ENCODE measurements at places on chromosomes 12 and 14.

GRCh38 chr14:35220920-35221319, 71.3 kb upstream of the PSMA6 start:
- DNase-seq = no peak

DNA sequence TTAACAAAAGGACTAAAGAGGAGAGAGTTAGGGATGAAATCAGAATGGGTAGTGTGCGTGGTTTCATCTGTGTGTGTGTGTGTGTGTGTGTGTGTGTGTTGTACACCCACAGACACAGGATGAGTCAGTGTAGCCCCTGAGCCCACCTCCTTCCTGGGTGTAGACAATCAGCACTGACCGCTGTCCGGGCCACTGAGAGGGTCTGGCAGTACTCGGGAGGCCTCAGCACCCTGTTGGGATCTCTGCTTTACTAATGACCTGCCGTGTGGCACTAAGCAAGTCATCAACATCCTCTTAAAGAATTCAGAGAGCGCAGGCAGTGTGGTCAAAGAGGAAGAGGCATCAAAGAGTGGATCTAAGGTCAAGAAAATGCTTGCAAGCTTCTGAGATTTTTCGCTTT, 112.6 kb downstream of the PRMT8 start:
- no peak for DNase-seq

DNA sequence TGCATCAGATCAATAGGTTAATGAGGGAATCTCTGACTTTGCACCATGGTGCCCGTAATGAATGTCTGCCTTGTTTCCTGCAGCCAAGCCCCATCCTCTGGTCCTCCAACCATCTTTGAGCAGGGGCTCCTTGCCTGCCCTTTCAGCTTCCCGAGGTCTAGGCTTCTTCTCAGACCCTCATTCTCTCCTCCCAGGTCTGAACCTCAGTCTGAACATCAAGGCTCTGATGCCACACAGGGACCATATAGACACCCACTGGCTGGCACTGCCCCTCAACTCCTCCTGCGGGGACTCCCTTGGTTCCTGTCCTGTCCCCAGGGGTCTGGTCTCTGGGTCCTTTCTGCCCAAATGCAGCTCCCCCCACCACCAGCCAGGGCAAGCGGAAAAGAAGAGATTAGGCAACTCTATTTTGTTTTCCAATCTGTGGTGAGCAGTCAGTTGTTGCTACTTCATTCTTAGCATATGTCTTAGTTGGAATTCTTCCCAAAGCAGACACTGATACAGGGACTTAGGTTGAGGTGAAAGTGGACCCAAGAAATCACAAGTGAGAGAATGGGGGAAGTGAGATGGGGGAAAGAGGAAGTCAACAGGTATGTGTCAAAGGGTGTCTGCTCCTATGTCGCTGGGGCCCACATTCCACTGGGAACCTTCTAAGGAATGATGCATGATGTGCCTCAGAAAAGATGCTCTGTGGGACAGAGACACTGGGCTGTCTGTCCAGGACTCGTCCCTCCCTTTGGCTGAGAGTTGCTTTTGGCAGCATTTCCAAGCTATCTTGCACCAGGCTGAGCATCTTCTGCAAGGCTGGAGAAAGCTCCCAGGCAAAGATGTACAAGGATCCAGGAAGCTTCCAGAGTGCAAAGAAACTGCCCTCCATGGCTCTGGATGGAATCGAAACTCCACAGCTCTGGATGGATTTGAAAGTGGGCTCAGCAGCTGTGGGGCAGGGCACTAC, 1096.5 kb upstream of the TMEM132C start:
- DNase-seq = no peak

GRCh38 chr14:74302152-74302628, 544 bp downstream of the ABCD4 start:
- no peak for DNase-seq

DNA sequence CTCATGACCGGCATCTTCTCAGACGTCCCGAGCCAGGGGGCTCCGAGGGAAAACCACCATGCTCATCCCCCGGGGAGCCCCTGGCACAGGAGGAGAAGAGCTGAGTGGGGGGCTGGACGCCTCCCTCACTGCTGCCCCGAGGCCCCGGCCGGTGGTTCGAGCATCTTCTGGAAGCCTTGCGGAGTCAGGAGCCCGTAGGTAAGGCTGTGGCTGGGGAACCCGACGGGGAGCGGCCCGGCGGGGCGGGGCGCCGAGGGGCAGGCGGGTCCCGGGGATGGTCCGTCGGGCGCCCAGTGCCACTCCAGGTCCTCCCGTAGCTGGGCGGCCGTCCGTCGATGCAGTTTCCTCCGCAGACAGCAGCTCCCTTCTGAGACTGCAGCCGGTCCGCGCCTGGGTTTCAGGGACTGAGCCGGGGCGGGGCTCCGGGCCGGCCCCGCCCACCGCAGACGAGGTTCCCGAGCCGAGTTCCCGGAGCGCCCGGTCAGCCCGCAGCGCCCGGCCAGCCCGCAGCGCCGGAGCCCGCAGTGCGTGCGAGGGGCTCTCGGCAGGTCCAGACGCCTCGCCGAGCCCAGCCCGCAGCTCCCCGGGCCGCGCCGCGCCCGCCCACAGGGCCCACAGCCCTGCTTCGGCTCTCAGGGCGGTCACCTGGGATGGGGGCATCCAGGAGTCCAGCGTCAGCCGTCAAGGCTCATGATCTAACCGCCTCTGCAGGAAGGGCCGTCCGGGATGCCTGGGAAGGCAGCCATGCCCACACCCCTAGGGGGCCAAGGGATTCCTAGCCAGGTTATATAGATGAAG, at the start of gene PGF:
Gene PGF (minus strand): TSS at position 369 of the 798 bp plus-strand sequence. CDS start 355 bp downstream, at position 14.
- DNase-seq = no peak

DNA sequence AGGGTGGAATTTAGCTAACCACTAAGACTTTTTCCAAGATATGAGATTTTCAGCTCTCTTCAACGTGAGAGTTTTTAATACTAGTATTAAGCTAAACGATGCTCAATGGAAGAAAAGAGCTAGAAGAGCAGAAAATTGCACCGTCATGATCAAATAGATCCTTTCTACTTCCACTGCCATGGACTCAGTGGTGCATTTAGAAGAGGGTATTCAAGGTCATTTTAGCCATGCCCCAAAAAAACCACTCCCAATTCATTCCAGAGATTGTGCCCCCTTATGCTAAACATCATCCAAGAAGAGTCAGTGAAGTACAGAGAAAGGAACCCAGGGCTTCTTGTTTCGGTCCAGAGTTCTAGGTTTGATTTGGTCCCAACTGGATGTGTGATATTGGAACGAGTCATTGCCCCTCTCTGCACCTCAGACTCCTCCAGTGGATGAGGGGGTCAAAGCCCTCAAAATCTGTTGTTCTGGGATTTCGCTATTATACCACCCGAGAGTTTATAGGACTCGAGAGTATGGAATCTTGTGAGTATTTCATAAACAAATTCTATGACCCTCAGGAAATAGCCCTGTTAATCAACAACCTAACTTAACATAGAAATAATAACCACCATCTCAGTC, 55.2 kb downstream of the DAD1 start:
- DNase-seq = no peak

DNA sequence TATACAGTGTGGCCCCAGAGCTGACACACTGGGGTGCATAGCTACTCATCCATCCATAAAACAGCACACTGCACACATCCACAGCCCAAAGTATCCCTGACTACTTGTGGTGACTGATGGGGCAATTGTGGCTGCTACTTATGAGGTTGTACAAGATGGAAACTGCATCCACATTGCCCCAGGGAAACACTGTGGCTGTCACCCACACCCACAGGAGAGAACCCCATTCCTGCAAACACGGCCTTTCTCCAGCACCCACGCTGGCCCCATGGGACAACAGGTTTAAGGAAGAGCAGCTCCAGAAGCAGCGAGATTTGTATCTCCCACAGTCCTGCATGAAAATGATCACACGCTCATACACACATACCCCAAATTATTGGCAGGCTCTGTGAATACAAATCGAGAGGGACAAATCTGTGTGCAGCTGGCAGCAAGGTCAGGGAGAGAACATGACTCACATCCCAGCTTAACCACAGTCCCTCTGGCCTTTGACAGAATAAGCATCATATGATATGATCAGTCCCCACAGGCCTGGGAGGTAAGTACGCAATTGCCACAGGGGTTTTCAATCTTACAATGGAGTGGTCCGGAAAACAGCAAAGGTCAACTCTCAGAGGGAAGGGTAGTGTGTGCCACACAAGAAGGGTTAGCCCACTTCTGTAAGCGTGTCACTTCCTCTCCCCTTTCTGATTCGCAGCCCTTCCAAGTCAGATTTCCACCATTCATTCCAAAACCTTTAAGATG, 61.9 kb downstream of the ESR2 start:
- DNase-seq = peak; percentile 69

DNA sequence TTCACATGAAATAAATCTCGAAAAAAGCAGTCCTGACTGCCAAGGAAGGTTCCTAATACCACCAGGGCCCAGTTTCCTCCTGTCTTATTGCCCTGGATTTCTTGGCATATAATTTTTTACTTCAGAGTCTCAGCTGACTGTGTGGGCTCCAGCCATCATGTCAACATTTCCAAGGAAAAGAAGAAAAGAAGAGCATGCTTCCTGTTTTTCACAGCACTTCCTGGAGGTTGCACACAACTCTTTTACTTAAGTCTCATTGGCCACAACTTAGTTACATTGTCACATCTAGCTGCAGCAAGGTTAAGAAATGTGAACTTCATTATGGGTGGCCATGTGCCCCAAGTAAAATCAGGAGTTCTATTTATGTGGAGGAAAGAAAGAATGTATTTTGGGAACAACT, 24.3 kb downstream of the DACT1 start:
- no peak for DNase-seq

DNA sequence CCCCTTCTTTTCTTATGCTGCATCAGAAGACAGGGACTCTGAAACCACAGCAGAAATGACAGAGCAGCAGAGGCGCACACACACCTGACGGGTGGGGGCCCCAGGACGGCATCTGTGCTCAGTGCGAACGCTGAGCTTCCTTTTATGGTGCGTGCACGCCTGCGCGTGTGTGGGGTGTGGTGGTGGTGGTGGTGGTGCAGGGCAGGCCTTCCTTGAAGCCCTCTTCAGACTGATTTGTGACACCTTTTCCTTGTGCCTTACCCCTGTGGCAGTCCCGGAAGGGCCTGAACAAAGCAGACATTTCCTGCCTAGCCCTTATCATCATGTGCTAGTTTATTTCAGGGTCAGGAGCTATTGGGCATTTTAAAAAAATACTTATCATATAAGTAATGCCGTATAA, 75.7 kb downstream of the TSPAN9 start:
- DNase-seq = no peak

- no peak for DNase-seq
Observed at GRCh38 chr12:89041078-89041477, 311.2 kb downstream of the DUSP6 start.

- no peak for DNase-seq
Observed at GRCh38 chr14:26996246-26996645, 398.4 kb upstream of the NOVA1 start.

- DNase-seq = no peak
Observed at GRCh38 chr14:104220215-104221070, 82.1 kb downstream of the KIF26A start.

DNA sequence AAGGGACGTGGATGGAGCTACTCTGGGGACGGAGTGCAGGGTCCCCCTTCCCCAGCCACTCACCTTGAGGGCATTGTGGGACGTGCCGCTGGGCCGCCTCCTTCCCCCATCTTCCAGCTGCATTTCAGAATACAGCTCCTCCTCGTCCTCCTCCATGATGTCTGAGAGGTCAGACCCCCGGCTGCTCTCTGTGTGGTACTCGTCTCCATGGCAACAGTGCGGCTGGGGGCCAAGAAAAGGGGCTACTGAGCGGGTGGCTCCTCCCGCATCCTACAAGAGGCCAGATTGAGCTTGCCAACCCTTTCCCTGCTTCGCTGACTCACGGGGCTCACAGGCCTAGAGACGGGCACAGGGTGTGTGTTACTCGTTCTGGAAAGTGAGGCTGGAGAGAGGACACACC, 90.4 kb downstream of the PIWIL1 start:
- no peak for DNase-seq

DNA sequence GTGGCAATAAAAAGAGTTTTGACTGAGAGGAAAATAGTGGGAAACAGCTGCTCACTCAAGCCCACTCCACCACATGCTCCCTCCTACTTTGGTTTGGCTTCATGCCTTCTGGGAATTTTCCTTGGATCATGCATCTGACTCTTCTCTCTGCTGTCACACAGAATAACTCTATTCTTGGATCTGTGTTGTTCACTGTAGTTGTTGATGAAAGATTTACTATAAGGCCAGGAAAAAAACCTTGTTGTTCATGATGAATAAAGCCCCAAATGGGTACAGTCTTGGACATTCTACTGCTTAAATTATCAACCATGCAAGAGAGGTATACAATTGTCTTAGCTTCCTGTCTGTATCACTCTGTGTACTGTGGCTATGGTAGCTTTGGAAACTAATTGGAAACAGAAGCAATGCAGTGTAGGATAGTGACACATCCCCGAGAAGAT, 70.5 kb downstream of the TMX1 start:
- DNase-seq = no peak

Measured in HS-5 (cell line).